ENCODE measurements at places on chromosomes 13 and 19.

GRCh38 chr13:96141032-96141431 lies 51.1 kb downstream of the HS6ST3 start:
- no peak for DNase-seq

DNA sequence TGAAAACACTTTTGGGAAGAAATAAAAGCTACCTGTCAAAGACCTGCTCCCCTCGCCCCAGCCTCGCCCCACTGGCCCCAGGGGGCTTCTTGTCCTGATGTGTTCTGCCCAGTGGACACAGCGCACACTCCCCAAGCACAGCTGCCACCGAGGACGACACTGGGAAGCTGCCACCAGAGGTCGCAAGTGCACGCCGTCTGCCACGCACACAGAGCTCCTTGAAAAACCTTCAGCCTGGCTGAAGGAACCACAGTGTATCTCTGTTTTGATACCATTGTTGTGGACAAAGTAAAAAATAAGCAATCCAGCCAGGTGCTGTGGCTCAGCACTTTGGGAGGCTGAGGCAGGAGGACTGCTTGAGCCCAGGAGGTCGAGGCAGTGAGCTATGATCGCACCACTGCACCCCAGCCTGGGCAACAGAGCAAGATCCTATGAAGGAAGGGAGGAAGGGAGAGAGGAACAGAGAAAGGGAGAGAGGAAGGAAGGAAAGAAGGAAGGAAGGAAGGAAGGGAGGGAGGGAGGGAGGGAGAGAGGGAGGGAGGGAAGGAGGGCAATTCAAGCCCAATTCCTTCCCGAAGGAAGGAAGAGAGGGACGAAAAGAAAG lies 57.3 kb downstream of the CEBPG start:
- peak; percentile 34 for DNase-seq

DNA sequence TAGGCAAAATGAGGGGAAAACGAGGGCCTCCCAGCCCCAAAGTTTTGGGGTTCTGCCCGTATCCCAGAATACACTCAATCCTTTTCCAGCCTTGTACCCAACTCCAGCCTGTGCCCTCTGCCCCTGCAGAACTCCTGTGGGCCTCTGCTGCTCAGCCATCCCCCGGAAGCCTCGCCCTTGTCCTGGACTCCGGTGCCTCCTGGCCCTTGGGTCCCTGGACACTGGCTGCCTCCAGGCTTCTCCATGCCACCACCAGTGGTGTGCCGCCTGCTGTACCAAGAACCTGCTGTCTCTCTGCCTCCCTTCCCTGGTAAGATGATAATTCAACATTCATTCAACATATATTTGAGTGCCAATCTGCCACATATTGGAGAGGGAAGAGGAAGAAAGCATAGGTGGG lies 3.8 kb downstream of the DMRTC2 start:
- DNase-seq, result no peak

- DNase-seq, result no peak
Measured at GRCh38 chr13:87356314-87356713, 314.9 kb upstream of the SLITRK5 start.

- DNase-seq, result no peak
Measured at GRCh38 chr13:69946511-69946910, 161.1 kb upstream of the ATXN8OS start.

- peak; percentile 36 for DNase-seq
Measured at GRCh38 chr13:106599875-106600797, 32.2 kb upstream of the ARGLU1 start.

DNA sequence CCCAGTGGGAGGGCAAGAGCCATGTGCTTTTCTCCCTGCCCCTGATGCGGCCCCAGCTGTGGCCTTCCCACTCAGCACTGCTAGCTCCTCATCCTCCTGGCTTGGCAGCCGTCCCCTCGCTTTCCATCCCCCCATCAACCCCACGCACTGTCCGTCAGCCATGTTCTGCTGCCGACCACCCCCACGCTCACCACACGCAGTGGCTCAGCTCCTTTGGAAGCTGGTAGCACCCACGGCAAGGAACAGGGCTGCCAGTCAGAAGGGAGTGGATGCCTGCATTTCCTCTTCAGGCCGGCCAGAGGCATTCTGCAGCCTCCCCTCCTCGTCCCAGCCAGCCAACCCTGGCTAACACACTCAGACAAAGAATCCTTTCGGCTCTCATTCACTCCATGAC lies 6.3 kb downstream of the CALM3 start:
- no peak for DNase-seq

DNA sequence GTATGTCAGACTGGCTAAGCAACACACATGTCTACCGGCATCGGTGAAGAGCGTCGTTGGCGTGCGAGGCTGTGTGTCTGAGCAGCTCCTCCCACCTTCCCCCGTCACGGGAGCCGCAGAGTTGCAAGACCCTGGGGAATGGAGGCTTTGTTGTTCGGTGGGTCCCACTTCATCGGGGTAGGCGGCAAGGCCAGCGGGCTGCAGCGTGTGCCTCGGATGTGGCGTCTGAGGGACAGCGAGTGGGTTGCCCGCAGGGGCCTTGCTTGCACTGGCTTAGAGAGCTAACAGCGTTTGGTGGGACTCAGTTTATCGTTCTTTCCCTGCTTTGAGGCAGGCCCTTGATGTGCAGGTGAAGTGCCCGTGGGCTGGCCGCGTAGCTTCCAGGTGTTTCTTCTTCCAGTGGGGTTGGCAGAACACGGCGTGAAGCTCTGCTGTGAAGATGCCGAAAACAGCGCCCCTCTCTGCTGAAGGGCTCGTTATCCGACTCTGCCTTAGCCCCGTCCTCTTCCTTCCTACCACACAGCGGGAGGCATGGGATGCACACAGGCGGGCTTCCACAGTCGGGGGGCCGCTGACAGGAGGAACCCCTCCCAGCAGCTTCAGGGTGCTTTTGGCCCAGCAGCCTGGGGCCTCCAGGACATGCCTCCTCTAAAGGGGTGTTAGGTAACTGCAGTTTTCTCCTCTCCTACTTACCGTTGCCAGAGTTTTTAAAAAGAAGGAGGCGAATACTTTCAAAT lies 85.2 kb downstream of the ATP11A start:
- DNase-seq, result no peak

DNA sequence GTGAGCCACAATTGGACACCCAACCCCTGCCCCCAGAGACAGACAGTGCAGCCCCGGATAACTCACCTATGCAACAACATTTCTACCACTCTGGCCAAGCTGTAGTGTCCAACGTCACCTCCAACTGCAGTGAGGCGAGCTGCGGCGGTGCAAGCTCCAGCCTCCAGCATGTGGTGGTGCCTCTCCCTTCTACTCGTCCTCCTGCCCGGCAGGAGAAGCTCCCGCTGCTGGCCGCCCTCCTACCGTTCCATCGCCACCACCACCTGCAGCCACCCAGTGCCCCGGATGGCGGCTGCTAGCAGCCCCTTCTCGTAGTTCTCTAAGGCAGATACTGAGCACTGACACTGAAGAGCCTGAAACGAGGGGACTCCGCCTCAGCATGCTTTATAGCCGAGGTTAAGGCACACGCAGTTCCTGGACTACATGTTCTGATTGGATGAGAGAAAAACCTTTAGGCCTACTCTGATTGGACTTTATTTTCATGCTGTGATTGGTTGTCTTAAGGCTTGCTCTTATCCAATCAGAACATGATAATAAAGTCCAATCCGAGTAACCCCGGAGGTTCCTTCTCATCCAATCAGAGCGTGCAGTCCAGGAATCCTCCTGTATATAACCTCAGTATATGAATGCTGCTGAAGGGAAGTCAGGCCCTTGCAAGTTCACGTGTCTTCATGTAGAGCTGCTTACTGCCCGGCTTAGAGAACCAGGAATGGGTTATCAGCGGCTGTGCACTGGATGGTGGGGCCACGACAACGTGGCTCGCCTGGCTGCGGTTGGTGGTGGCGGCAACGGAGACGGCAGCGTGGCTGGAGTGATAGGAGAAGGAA lies 63.5 kb downstream of the TUBA3C start:
- DNase-seq, result no peak

GRCh38 chr13:80069374-80069773 lies 271.6 kb downstream of the SPRY2 start:
- no peak for DNase-seq

DNA sequence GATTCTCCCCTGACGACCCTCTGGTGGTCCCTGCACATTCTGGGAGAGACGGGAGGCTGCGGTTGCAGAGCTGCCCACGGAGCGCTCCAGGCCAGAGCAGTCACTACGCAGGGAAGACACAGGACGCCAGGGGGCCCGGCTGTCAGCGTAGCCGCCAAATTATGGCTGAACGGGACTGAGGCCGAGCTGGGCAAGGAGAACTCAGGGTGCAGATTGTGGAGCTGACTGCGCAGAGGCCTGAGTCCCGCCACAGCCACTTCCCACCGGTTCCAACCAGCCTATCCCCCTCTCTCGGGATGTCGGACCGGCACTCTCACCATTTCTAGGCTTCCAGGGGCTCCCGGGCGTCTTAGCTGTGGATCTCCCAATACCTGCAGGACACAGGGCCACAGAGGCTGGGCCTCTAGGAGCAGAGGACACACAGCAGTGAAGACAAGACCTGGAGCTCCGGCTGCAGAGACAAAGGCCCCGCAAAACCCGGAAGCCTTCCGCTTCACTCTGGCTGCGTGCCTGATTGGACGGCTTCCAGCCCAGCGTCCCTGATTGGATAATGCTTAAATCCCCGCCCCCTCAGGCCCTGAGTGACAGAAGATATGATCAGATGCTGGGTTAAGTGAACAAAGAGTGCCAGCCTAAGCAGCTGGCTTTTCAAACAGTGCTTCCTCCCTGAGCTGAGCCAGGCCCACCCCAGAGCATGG lies at the start of gene ZNF737:
TSS of gene ZNF737 (minus strand) at position 461 of the 698 bp plus-strand sequence. CDS start at position 320, 141 bp downstream.
- peak; percentile 91 for DNase-seq

GRCh38 chr13:35046587-35046986 lies 104.5 kb downstream of the NBEA start:
- no peak for DNase-seq

- no peak for DNase-seq
Measured at GRCh38 chr19:53812335-53812734, 11.8 kb downstream of the NLRP12 start.

- DNase-seq, result no peak
Measured at GRCh38 chr19:16288544-16288943, 36.1 kb upstream of the KLF2 start.

DNA sequence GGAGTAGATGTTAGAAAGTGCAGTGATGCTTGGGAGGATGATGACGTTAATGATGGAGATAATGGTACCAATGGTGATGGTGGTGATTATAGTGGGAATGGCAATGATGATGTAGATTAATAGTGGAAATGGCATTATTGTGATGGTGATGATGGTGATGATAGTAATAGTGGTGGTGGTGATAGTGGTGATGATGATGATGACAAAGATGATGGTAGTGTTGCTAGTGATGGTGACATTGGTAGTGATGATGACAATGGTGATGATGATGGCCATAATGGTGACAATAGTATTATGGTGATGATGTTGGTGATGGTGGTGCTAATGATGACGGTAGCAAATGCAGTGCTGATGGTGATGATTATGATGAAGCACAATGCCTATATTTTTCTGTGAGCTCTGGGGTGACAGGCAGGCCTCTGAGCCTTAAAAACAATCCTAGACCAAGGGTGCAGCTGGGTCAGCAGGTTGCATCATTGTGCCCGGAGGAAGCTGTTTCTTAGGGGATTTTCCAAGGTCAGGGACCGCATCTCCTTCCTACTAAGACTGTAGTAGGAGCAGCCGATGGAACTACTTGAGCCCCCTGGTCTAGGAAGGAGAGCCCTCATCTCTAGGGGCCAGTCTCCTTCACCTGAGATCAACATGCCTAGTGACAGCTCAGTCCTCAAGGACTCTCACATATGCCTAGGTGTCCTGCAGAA lies 7.8 kb downstream of the CEACAM18 start:
- no peak for DNase-seq

- no peak for DNase-seq
Measured at GRCh38 chr13:94602467-94602866, 810 bp downstream of the GPR180 start.

DNA sequence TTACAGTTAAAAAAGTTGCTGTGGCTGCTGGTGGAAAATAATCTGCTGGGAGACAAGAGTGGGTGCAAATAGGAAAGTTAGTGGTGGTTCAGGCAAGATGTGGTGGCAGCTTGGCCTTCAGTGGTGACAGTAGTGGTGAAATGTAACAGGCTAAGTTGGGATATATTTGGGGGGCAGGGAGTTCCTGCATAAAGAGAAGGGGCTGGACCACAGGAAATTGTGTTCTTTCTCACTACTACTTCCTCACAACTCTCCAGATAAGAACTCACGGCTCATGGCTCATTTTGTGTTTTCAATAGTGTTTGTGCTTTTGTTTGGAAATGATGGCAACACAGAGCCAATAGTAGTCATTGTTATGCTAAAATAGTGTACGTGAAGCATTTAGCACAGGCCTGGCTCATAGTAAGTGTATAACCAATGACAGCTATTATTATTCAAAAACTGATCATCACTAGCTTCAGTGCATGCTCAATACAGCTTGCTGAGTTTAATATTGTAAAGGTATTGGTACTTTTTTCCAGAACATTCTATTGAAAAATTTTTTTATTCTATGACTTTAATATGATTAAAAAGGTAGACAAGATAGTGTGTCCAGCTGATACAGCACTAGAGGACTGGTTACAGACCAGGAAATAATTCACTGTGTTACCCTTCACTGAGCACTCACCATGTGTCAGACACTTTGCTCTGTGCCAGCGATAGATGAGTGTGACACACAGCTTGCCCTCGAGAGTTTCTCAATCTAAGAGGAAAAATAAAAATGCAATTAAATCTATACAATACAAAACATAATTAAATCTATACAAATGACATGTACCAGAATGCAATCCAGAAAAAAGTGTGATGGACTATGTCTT lies 209.8 kb downstream of the POU4F1 start:
- DNase-seq, result no peak

DNA sequence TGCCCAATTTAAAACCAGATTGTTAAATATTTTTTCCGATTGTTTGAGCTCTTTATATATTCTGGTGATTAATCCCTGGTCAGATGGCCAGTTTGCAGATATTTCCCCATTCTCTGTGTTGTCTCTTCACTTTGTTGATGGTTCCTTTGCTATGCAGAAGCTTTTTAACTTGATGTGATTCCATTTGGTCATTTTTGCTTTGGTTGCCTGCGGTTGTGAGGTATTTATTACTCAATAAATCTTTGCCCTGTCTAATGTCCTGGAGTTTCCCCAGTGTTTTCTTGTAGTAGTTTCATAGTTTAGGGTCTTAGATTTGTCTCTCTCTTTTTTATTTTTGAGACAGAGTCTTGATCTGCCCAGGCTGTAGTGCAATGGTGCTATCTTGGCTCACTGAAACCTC lies 23.8 kb upstream of the LMO7 start:
- DNase-seq, result no peak

- DNase-seq, result no peak
Measured at GRCh38 chr13:26075498-26075897, 23.7 kb upstream of the SHISA2 start.

- DNase-seq, result no peak
Measured at GRCh38 chr19:35177377-35178274, 23.1 kb downstream of the FXYD5 start.

GRCh38 chr19:9570255-9570654 lies 14.0 kb downstream of the ZNF121 start:
- DNase-seq, result no peak

GRCh38 chr13:77975358-77976042 lies 56.9 kb upstream of the EDNRB start:
- DNase-seq, result no peak

Data from AG04450 (cell line).